ENCODE measurements at places on chromosomes 7 and 10.

GRCh38 chr7:48130658-48131108 lies 40.6 kb upstream of the ABCA13 start:
- no peak for DNase-seq

- DNase-seq: no peak
Observed at GRCh38 chr7:30727061-30727945, 24.6 kb upstream of the INMT start.

DNA sequence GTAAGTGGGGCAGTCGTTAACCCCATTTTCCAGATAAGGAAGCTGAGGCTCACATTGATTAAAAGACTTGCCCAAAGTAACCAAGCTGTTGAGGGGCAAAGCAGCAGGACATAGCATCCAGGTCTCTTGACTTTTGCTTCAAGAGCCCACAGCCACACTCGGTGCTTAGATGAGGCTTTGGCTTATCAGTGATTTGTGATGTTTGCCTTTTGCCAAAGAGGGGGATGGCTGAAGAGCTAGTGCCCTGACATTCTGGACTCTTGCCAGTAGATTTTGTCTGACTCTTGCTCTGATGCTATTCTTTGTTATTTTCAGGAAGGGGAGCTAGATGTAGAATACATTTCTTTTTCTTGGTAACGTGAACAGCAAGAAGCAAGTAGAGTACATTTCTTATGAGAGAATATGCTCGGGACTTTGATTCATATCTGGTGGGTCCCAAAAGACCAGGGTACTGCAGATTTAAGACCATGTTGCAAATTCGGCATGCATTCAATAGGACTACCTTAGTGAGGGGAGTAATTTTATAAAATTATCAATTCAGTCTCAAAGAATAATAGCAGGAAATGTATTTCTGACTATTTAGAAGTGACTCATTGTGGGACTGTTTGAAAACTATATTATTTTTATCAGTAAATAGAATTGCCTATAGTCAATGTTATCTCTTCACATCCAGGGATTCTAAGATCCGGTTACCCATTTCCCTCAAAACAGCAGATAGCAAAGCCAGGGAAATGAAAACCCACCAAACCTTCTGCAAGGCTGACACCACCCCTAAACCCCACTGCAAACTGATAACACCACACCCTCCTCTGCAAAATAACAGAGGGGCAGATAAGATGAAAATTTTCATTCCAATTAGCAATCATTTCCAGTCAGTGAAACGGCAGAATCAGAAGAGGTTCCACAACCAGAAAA lies 180.0 kb upstream of the BMPER start:
- DNase-seq: no peak

GRCh38 chr10:62826273-62826672 lies 10.1 kb upstream of the EGR2 start:
- no peak for DNase-seq

DNA sequence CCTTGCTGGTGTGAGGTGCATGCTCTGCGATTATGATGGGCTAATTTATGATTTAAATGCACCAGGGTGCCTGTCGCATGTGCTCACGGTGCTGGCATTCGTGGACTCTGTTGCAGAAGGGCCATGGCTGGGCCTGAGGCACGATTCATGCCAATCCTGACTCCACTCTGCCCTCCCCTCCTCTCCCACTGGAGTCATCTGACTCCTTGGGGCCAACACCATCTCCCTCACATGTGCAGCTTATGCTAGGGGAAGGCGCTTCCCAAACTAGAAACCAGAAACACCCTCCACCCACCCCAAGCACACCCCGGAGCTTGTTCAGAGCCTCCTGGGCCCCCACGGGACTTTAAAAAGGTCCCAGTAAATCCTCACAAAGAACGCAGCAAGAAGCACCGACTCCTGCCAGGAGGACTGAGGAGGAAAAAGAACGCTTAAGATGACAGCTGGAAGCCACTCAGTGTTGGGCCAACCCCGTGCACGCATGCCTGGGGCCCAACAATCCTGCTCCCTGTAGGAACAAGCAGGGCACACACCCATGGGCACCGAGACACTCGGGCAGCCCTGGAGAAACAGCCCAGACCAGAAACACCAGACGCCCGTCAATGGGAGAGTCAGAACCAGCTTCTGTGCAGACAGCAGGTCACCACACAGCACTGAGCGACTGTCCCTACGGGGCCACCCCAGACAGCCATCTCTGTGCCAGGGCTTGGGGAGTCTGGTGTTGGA lies 14.1 kb downstream of the BRI3 start:
- DNase-seq: no peak

DNA sequence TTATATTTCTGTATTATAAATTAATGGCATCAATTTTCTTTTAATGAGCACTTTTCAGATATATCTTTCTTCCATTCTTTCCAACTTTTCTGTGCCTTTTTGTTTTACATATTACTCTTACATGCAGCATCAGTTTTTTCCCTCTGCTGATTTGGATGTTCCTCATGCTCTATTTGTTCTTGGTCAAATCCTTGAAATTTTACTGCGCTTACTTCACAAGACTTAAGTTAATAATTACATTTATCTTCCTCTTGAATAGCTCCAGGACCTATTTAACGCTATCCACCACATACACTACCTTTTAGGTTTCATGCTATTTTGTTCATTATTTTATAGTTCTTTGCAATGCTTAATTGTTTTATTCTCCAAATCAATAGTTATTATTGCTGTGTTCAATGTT lies 97.6 kb upstream of the CTTNBP2 start:
- no peak for DNase-seq

DNA sequence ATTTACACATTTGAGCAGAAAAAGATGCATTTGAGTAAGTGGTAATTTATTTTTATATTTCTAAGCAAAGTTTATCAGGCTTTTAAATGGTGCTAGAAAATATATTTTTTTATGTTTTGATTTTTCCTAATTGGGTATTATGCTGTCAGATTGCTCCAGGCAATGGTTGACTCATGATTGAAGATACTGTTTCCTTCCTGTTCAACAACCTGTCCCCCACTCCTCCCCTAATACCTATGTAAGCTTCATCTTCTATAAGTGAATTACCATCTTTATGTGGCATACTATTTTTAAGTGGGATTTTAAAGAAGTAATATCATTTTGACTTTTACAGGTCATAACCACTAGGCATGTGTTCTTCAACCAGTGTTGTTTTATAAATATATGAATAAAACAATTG lies 21.4 kb downstream of the TSPAN13 start:
- DNase-seq: no peak

- no peak for DNase-seq
Observed at GRCh38 chr7:155794196-155794595, 18.1 kb downstream of the SHH start.

DNA sequence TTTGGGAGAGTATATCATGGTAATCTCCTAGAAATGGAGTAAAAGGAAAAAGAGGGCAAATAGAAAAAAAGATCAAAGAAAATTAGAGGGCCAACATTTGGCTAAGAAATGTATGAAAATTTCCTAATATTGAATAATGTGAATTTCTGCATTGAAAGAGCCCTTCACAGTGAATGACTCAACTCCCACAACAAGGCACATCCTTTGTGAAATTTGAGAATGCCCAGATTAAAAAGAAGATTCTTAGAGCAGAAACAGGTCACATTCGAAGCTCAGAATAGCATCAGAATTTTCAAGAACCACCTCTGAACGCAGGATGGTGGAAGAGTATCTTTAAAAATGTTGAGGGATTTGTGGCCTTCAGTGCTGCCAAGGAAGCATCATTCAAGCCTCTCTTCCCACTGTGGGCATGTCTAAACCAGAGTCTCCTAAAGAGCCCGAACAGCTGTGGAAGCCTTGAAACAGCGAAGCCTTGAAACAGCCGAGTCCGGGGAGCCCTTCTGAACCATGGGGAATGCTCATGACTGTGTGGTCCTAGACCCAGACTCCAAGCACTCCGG lies 43.6 kb downstream of the GUSB start:
- no peak for DNase-seq
